ENCODE measurements at places on chromosomes 2 and 18. TPM values are rescaled to one million over a fixed set of nuclear protein-coding genes. Genes with fewer than 3 reads are reported as not detected.

The EML6 gene
- 2.4 TPM for total RNA-seq

GRCh38 chr18:63823516-63824219 is 48.5 kb downstream of the SERPINB7 start:
- peak; percentile 44 for DNase-seq

The ZNF892 gene
- total RNA-seq: 4.6 TPM

GRCh38 chr18:8402237-8402636 is 207.0 kb upstream of the RAB12 start:
- no peak for DNase-seq

GRCh38 chr2:218418717-218419458 is at the start of gene VIL1:
Gene VIL1 (plus strand): TSS chr2:218419123. CDS start chr2:218423779, 4,656 bp downstream.
- no peak for DNase-seq

GRCh38 chr2:10538224-10538894 is 90.2 kb upstream of the ODC1 start:
- no peak for DNase-seq

DNA sequence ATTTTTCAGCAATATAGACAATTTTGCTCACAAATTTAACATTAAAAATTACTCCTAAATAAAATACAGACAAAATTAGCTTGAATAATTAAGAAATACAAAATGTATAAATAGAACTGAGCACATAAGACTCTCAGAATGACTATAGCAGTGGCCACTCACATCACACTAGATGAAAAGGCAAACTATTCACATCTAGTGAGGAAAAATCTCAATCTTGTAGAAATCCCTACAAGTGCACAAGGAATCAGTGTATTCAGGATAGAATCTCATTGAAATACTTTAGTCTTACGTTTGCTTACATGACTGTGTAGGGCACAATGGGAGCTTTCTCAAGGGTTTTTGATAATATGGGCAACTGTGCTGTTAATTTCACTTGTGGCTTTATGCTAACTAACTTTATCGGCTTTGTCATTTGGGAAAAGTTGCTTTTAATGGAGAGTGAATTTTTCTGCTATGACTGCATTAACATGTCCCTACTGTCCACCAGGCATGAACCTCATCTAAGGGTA is 678.9 kb upstream of the LRRTM4 start:
- DNase-seq: no peak

DNA sequence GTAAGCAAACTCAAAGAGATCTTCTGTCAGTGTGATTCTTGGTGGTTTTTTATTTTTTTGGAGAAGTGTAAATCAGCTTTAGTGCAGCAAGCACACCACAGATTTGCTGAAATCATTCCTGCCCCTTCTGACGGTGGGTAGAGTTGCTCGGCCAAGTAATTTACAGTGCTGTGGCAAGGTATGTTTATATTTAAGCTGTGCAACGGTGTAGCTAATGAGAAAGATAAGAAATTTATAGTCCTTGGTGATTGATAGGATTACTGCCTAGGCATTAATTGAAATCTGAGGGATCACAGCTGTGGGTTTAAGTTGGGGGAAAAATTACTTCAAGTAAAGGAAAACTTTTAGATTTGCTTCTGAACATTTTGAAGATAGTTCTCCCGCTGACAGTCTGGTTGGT is 286.6 kb downstream of the AGAP1 start:
- no peak for DNase-seq

DNA sequence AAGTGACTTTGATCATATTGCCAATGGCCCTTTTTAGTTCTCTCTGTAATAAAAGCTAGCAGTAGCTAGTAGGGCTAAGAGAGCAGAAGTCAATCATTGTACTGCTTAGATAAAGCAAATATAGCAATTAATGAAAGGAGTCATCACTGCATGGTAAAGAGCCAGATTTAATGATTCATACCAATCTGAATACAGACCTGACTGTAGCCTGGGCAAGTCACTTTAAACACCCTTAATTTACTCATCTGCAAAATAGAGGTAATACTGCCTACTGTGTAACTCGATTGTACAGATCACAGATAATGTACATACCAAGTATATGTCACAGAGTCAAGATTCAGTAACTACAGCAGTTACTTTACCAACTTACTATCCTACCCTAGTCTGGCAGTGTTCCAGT is 63.6 kb downstream of the ASXL2 start:
- DNase-seq: no peak

The ESPNL gene
- not detected for total RNA-seq

- DNase-seq: no peak
Observed at GRCh38 chr2:170420961-170421687, 243.2 kb downstream of the MYO3B start.

Data from natural killer cell (primary cell).